ENCODE measurements at places on chromosomes 4 and X. TPM values are rescaled to one million over a fixed set of nuclear protein-coding genes. Genes with fewer than 3 reads are reported as not detected.

Gene CENPVL3
- not detected for total RNA-seq

Gene GLUD2
- 1.4 TPM for total RNA-seq

Gene SULT1B1
- total RNA-seq = 1.3 TPM

Gene GPR82
- not detected for total RNA-seq

Gene SPANXC
- total RNA-seq = not detected

Gene C4orf50
- not detected for total RNA-seq

Gene SPACA5
- not detected for total RNA-seq

Gene FAM149A
- total RNA-seq = 10.8 TPM

Gene PABPC5
- total RNA-seq = 1.8 TPM

Gene PCSK1N
- not detected for total RNA-seq

Gene RIPPLY1
- total RNA-seq = not detected

Gene NAP1L2
- total RNA-seq = 0.49 TPM

Gene POU4F2
- not detected for total RNA-seq

Gene STARD8
- total RNA-seq = 1.1 TPM

Gene USP27X
- 2.9 TPM for total RNA-seq

Gene NDST3
- not detected for total RNA-seq

Gene ARMCX4
- 25.4 TPM for total RNA-seq

Gene UGT2B15
- total RNA-seq = not detected

Gene DCAF12L1
- not detected for total RNA-seq

Gene MAPK10
- total RNA-seq = 69.6 TPM

Gene LONRF3
- not detected for total RNA-seq

Gene REELD1
- total RNA-seq = not detected

Gene FGD1
- total RNA-seq = 11.9 TPM

Gene CLNK
- not detected for total RNA-seq

Gene XKRX
- total RNA-seq = 0.36 TPM

Gene BLTP1
- 132 TPM for total RNA-seq

Gene KLB
- total RNA-seq = not detected

Gene ASMT
- not detected for total RNA-seq

Gene PFKFB1
- total RNA-seq = 0.09 TPM

Gene MFAP3L
- total RNA-seq = 0.82 TPM

Gene ADH4
- not detected for total RNA-seq

Gene MTTP
- 0.25 TPM for total RNA-seq

Gene TEX13B
- total RNA-seq = not detected

Gene PHEX
- 5.6 TPM for total RNA-seq

Gene SPATA4
- not detected for total RNA-seq

Gene ZXDA
- 5.2 TPM for total RNA-seq

Gene JAKMIP1
- total RNA-seq = not detected
